ENCODE measurements at places on chromosomes 2 and 18. TPM values are rescaled to one million over a fixed set of nuclear protein-coding genes. Genes with fewer than 3 reads are reported as not detected.
A peak's percentile ranks its signal among the peaks of the same experiment; 100 is the strongest.

GYPC gene
- total RNA-seq: 154 TPM

CHST9 gene
- 4.7 TPM for total RNA-seq

GDF7 gene
- 11.2 TPM for total RNA-seq

DCDC2C gene
- total RNA-seq: not detected

DNA sequence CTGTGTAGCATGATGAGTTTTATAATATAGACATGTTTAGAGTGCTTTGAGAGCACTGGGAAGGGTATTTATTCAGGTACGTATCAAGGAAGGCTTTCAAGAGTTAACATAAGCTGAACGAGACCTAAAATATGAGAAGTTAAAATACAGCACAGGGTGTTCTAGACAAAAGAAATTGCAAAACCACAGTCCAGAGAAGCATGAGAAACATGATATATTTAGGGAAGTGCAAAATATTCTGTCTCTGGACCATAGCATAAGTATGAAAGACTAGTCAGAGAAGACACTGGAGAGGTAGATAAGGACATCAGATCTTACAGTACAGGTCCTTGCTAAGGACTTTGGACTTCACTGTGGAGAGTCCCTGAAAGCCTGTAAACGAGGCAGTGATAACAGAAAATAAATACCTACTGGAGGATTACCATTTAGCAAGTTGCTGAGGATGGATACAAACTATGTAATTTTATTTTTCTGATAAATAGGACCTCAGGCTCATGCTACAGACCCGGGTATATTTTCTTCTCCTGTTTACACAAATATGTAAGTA lies 43.7 kb downstream of the FSIP2 start:
- H3K36me3 ChIP-seq: no peaks in the 10 kb centered on the region
- no peak for DNase-seq
- no peaks in the 10 kb centered on the region for H3K4me1 ChIP-seq
- no peak overlapping the region for H3K27ac ChIP-seq

GRCh38 chr2:142314164-142314563 lies 183.3 kb upstream of the LRP1B start:
- DNase-seq: no peak
- no peaks in the 10 kb centered on the region for H3K27me3 ChIP-seq
- no peaks in the 10 kb centered on the region for H3K4me1 ChIP-seq
- no peak overlapping the region for H3K27ac ChIP-seq

- H3K27ac ChIP-seq: no peak overlapping the region
- H3K36me3 ChIP-seq: no peaks in the 10 kb centered on the region
- H3K4me1 ChIP-seq: peaks cover 6% of the 10 kb centered on the region
- no peak for DNase-seq
Observed at GRCh38 chr2:211247751-211248150, 691.4 kb downstream of the CPS1 start.

- no peak overlapping the region for H3K4me3 ChIP-seq
- DNase-seq: no peak
- no peaks in the 10 kb centered on the region for H3K27me3 ChIP-seq
Observed at GRCh38 chr2:162926501-162926900, 87.9 kb upstream of the KCNH7 start.

GRCh38 chr2:48856144-48856543 lies 100.6 kb upstream of the LHCGR start:
- H3K27me3 ChIP-seq: peaks cover 1% of the 10 kb centered on the region
- no peaks in the 10 kb centered on the region for H3K36me3 ChIP-seq
- DNase-seq: no peak
- H3K4me3 ChIP-seq: no peak overlapping the region
- peak overlapping the region; percentile 15 for H3K27ac ChIP-seq

DNA sequence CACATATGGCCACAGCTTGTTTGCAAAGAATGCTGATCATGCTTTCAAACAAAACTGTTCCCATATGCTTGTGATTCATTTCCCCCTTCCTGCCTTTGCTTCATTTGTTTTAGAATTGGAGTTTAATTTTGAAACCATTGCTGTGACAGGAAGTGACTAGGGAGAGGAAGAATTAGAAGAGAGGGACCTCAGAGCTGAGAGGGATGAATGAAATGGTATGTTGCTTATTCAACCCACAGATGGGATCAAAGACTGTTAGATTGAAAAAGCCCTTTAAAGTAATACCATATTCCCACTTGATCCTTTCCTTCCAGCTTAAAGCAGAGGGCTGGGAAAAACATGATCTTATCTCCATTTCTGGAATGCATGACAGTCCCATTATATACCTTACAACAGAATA lies 106.2 kb upstream of the RNF152 start:
- peaks cover 18% of the 10 kb centered on the region for H3K36me3 ChIP-seq
- H3K4me3 ChIP-seq: no peak overlapping the region
- H3K4me1 ChIP-seq: peaks cover 8% of the 10 kb centered on the region
- H3K27me3 ChIP-seq: no peaks in the 10 kb centered on the region
- no peak for DNase-seq

DNA sequence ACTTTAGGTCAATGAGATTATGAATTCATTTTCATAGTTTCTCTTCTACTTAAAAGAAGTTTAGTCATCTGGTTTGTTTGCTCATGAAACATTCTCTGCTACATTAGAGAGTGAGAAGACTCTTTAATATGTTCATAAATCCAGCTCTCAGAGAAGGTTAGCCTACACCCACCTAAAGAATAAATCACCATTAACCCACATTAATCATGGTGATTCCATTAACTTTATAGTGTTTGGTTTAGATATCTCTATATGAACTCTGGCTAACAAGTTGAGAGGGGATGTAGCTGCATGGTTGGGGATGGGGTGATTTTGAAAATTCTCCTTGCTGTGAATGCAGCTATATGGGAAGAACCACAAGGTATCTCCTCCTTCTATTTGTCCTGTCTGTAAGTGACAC lies 10.7 kb downstream of the TFPI start:
- H3K36me3 ChIP-seq: peaks cover 57% of the 10 kb centered on the region
- DNase-seq: no peak
- H3K27ac ChIP-seq: no peak overlapping the region
- H3K27me3 ChIP-seq: peaks cover 2% of the 10 kb centered on the region
- H3K4me3 ChIP-seq: no peak overlapping the region
- peaks cover 46% of the 10 kb centered on the region for H3K4me1 ChIP-seq

DNA sequence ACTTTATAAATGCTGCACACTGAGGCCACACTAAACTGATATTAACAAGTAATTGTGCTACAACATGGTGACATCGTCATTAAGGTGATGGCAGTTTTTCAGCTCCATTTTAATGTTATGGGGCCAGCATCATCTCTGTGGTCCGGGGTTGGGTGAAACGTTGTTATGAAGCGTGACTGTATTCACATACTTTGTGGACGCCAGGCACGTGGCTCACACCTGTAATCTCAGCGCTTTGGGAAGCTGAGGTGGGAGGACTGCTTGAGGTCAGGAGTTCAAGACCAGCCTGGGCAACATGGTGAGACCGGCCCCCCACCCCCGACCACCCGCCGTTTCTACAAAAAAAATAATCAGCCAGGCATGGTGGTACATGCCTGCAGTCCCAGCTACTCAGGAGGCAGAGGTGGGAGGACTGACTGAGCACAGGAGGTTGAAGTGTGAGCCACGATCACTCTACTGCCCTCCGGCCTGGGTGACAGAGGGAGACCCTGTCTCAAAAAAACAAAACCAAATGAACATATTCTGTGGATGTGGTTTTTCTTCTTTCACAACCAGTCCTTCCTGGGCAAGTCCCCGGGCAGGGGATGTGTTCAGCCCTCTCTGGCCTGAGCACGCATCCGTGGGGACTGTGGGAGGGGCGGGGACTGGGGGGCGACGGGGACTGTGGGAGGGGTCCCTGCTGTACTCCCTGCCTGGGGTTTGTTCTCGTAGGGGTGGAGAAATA lies 12.9 kb upstream of the GAL3ST2 start:
- H3K4me1 ChIP-seq: peaks cover 3% of the 10 kb centered on the region
- peaks cover 18% of the 10 kb centered on the region for H3K36me3 ChIP-seq
- no peak overlapping the region for H3K4me3 ChIP-seq
- DNase-seq: no peak

DNA sequence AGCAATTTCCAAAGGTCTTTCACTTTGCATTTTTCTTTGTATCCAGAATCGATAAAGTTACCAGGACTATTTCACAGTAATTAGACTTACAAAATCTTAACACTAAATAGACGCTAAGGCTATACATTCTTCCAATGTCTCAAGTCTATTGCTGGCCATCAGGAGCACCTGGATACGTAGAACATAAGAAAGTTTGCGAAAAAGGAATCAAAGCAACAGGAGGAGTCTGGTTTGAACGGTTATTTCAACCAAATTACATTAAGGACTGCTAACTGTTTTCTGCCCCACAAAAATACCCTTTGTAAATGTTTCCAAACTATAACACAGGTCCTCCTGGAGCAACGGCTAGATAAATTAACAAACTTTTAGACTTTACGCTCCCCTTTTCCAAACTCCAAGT lies 1.4 kb upstream of the HNRNPA3 start:
- peaks cover 14% of the 10 kb centered on the region for H3K27me3 ChIP-seq
- H3K4me1 ChIP-seq: peaks cover 31% of the 10 kb centered on the region
- peak overlapping the region; percentile 97 for H3K4me3 ChIP-seq
- H3K27ac ChIP-seq: peak overlapping the region; percentile 100

DNA sequence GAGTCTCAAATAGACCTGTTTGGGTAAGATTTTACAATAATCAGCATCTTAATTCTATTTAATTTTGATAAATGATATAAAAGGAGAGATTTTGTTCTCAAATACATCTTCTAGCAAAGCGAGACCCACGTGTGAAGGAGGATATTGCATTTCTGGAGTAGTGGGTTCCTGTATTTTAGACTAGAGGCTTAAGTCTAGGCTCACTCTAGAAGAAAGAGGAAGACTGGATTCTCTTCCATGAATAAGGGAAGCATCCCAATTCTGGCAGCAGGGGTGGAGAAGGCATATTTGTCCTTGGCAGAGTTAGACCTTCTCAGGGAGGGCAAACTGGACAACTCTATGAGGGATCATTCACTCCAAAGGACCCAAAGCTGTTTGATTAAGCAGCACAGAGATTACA lies 11.3 kb upstream of the FAM228A start:
- no peak for DNase-seq
- H3K36me3 ChIP-seq: peaks cover 13% of the 10 kb centered on the region
- H3K27ac ChIP-seq: no peak overlapping the region
- H3K4me3 ChIP-seq: no peak overlapping the region
- H3K4me1 ChIP-seq: peaks cover 7% of the 10 kb centered on the region

DNA sequence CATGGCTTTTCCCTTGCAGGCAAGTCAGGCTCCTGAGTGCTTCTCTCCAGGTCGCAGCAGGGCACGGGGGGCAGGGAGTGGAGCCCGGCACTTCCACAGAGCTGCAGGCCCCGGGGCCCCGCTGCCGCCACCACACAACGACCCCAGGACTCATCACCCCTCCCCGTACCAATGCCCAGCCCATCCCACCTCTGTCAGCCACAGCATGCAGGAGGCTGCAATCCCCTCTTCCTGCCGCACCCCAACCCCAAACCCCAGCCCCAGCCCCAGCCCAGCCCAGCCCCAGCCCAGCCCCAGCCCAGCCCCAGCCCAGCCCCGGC lies 288.0 kb downstream of the NDUFA10 start:
- H3K27me3 ChIP-seq: peaks cover 11% of the 10 kb centered on the region
- no peak overlapping the region for H3K4me3 ChIP-seq
- peaks cover 4% of the 10 kb centered on the region for H3K36me3 ChIP-seq
- no peak overlapping the region for H3K27ac ChIP-seq

- H3K27ac ChIP-seq: no peak overlapping the region
- H3K27me3 ChIP-seq: no peaks in the 10 kb centered on the region
- H3K4me1 ChIP-seq: no peaks in the 10 kb centered on the region
- no peak overlapping the region for H3K4me3 ChIP-seq
- H3K36me3 ChIP-seq: no peaks in the 10 kb centered on the region
Observed at GRCh38 chr2:67213270-67213670, 183.9 kb upstream of the ETAA1 start.

DNA sequence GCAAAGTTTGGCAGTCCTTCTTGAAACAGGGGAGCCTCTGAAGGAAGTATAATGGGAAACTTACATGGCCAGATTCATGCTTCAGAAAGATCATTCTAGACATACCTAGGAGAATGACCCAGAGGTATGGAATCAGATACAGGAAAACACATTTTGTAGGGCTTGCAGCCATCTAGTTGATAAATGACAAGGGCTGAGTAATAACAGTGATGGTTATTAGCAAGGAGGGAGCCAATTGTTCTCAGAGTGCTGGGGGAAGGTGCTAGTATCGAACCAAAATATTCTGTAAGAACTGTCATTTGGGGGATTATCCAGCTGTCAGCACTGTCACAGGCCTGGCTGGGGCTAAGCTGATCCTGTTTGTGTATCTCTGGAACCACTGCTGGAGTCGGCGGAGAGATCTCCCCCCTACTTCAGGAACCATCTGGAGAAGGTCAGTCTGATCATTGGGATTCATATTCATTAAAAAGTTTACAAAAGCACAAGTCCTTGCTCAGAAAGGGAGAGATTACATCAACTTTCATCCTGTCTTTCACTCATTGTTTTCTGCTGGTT lies 113.8 kb upstream of the THSD7B start:
- no peak overlapping the region for H3K27ac ChIP-seq
- H3K36me3 ChIP-seq: no peaks in the 10 kb centered on the region
- no peak for DNase-seq
- no peak overlapping the region for H3K4me3 ChIP-seq
- peaks cover 26% of the 10 kb centered on the region for H3K4me1 ChIP-seq

DNA sequence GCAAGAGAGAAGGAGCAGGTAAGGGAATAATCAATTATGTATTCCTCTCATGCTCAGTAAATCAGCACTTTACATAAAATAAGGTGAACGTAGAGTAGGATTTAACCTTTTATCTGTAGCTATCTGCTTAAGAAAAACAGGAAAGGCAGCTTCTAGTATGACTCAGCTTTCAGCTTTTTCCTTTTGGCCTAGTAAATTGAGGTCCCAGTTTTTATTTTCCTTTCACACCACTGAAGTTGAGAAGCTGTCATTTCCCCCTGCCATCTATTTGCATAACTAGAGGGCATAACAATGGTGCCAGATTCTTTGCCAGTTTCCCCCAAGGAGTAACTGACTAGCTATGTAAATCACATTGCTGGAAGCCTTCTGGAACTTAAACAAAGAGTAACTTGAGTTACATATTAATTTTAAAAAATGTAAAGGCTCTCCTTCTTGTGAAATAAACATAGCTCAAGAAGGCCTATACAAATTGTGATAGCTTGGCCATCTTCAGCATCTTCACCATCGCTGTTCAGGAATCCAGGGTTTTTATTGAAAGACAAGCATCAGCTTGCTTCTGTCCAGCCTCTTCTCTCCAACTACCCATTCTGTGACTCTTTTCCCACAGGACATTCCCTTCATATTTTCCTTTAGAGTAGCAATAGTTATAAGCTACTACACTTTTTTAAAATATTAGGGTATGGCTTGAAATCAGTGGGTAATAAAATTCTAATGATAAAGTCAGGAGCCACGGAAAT lies 97.0 kb downstream of the KYNU start:
- peak overlapping the region; percentile 58 for H3K27ac ChIP-seq
- no peaks in the 10 kb centered on the region for H3K27me3 ChIP-seq
- no peak overlapping the region for H3K4me3 ChIP-seq
- peaks cover 18% of the 10 kb centered on the region for H3K4me1 ChIP-seq
- no peak for DNase-seq
- no peaks in the 10 kb centered on the region for H3K36me3 ChIP-seq
